Subcutaneous preadipocyte (primary cell): ENCODE measurements at places on chromosomes 7 and 10. TPM values are rescaled to one million over a fixed set of nuclear protein-coding genes. Genes with fewer than 3 reads are reported as not detected.

Gene CRHR2
- total RNA-seq, result not detected in 2 replicates

Gene RNF32
- total RNA-seq, result 0.59 and 1.5 TPM in 2 replicates

Gene OR2AE1
- total RNA-seq, result under 0.01 TPM in 1 of 2 replicates, not detected in the other

Gene PPP1R3A
- total RNA-seq, result not detected in 2 replicates

Gene LAMB1
- 423 and 487 TPM in 2 replicates for total RNA-seq

Gene CFTR
- not detected in 2 replicates for total RNA-seq

Gene STAMBPL1
- 33.4 and 45.9 TPM in 2 replicates for total RNA-seq

Gene ELFN1
- 3.7 and 4.3 TPM in 2 replicates for total RNA-seq

Gene TMEM270
- not detected in 2 replicates for total RNA-seq

Gene NUTM2D
- 0.78 and 1.1 TPM in 2 replicates for total RNA-seq

Gene SAMD9L
- 6.1 and 7.0 TPM in 2 replicates for total RNA-seq

Gene ACSM6
- not detected in 2 replicates for total RNA-seq

Gene INSIG1
- 295 and 428 TPM in 2 replicates for total RNA-seq

Gene TRIM50
- total RNA-seq, result not detected in 2 replicates

Gene MARCHF5
- total RNA-seq, result 12.1 and 13.7 TPM in 2 replicates

Gene KEL
- not detected in 2 replicates for total RNA-seq

Gene CALML5
- not detected in 2 replicates for total RNA-seq

Gene ANXA11
- total RNA-seq, result 122 and 135 TPM in 2 replicates

Gene TMEM26
- under 0.01 TPM in 1 of 2 replicates, not detected in the other for total RNA-seq

Gene MALSU1
- total RNA-seq, result 60.3 and 71.2 TPM in 2 replicates

Gene SEMA3C
- total RNA-seq, result 118 and 191 TPM in 2 replicates

Gene KCNMA1
- 21.3 and 51.2 TPM in 2 replicates for total RNA-seq

Gene PSD
- 1.1 and 1.6 TPM in 2 replicates for total RNA-seq

Gene IGF2BP3
- 16.5 and 76.8 TPM in 2 replicates for total RNA-seq

Gene MLXIPL
- total RNA-seq, result 0.39 and 1.5 TPM in 2 replicates

Gene SUPV3L1
- total RNA-seq, result 23.1 and 27.6 TPM in 2 replicates

Gene FLNC
- total RNA-seq, result 99.9 and 102 TPM in 2 replicates
